ENCODE measurements at places on chromosomes 2 and 18.

- no peak for DNase-seq
These were observed 144.1 kb downstream of the UBE2E3 start for GRCh38 chr2:181124497-181124896.

- no peak for DNase-seq
These were observed 35.4 kb downstream of the MBP start for GRCh38 chr18:77096936-77097886.

DNA sequence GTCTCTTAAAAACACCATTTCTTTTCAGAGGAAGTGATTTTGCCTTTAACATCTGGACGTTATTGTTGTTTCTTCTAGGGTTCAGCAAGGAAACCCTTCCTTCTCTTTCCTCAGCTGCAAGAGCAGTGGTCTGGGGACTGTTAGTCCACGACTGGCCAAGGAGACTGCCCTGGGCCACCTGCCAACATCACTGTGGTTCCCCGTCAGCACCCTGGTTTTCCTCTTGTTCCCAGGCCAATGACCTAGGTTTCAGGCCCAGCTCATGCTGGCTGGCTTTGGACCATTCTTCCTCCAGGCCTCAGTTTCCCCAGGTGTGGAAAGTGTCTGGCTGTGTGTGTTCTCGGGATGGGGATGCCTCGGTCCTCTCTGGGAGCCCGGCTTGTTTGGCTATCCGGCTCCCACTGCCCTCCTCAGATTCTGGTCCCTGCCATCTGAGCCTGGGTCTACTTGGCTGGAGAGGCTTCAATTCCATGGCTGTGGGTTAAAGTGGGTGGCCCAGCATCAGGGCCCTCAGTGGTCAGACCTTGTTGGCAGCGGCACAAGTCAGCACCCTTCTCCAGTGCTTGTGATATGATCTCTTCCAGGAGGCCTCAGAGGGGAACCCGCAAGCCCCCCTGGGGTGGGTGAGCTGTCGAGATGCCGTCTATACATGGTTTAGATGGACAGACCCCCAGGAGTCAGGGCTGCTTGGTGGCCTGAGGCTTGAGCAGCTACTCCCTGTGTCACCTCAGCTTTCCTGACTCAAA lies 234.3 kb upstream of the HS6ST1 start:
- DNase-seq = no peak

- DNase-seq = no peak
These were observed 157.0 kb downstream of the ERBB4 start for GRCh38 chr2:212381428-212382102.

GRCh38 chr2:127511090-127511695 lies 15.1 kb downstream of the IWS1 start:
- no peak for DNase-seq

DNA sequence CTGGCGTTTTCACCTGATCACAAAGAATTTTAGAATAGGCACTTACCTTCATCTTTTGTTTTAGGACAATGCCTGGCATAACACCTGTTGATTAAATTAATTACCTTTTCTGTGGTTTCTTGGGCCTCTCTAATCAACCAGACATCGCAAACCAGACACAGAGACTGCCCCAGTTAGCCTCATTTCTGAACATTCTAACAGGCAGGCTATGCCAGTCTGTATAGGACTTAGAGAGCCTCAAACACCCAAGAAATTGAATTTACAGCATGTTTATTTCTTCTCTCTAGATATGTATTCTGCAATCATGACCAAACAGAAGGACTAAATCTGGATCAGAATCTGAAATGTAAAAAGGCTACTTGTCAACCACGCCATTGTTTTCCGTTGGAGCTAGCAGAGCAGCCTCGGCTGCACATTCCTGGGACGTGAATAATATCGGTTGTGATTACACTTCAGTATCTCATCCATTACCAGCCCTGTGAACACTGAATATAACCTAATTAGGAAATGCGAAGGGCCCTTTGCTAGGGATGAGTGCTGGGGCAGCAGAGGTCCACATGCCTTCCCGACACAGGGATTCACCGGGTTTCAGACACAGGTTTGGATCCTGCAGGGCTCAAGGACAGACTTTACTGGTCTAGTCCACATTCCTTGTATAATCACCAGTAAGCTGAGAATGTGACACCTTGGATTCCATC lies 17.5 kb upstream of the CDC42EP3 start:
- DNase-seq = no peak

GRCh38 chr2:85134255-85134895 lies 1.2 kb downstream of the TCF7L1 start:
- no peak for DNase-seq

DNA sequence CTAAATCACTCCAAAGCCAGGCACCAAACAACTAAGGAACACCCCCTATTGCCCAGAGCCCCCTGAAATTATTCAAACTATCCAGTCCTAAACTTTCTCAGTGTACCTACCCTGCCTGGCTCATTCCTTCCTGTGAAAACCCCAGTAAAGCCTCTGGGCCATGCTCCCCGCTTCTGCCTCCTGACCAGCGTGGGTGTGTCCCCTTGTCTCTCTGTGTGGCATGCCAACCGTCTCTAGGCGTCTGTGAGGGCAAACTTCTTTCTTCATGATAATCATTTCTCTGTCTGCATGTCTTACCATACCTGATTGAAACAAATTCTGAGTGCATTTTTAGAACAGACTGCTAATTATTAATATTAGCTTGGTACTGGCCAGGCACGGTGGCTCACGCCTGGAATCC lies 109.0 kb upstream of the MSH2 start:
- no peak for DNase-seq
